ENCODE measurements at places on chromosomes 1 and 21.

DNA sequence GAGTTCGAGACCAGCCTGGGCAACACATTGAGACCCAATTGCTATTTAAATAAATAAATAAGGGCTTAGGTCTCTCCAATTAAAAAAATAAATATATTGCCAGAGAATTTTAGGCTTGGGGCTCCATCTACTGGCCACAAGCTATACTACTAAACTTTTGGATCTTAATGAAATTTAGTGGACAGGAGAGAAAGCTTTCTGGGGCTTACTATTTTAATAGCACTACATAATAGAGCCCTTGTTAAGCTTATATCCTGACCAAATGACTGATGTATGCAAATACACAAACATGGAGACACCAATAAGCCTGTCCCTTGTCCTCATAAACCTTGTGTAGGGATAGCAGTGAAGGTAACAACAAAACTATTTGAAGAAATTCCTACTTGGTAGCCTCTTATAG lies 18.4 kb downstream of the CCT3 start:
- DNase-seq, result no peak

GRCh38 chr1:68136187-68136586 lies 85.8 kb upstream of the DIRAS3 start:
- no peak for DNase-seq

- peak; percentile 78 for DNase-seq
These were observed 264.2 kb downstream of the GRIK3 start for GRCh38 chr1:36769886-36770830.

DNA sequence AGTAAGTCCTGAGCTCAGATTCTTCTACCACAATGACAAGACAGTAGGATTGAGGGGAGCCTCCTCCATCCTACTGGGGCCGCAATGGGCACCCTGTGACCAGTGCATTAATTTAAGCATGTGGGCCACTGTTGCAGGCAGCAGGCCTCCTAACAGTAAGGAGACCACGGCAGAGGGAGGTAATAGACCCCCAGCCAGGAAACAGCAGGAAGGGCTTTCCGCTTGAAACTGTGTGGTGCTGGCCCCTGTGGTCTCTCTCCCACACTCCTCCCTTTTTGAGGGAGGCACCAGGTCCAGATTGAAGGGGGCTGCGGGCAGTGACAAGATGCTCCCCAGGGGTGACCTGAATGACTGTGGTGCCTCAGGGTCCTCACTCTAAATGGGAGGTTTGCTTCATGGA lies 1.7 kb upstream of the CLDN19 start:
- DNase-seq, result no peak

GRCh38 chr1:44032170-44032790 lies 1.0 kb upstream of the SLC6A9 start:
- no peak for DNase-seq

GRCh38 chr21:34517491-34518245 lies 5.7 kb upstream of the KCNE1 start:
- DNase-seq, result no peak

DNA sequence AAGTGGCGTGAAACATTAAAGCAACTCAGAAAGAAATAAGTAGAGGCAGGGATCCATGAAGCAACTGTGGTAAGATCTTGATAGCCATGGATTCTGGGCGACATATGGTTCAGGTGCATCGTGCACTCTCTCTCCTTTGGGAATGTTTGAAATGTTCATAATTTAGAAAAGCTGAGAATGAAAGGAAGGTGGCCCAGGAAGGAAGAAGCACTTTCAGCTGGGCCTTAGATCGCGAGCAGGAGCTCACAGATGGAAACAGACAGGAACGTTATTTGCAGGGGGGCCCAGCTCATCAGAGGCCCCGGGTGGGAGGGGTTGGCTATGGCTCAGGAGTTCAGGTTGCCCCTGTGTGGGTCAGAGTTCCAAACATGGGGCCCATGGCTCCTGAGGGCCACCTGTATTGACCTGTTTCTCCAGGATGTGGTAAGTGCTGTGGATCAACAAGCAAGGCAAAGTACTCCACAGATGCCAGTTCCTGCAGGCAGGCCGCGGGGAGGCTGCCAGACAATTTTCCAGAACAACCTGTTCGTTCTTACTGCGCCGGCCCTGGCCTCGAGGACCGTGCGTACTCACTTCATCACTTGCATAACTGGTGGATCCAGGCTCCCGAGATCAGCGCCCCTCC lies 253.2 kb downstream of the TOMM20 start:
- no peak for DNase-seq

DNA sequence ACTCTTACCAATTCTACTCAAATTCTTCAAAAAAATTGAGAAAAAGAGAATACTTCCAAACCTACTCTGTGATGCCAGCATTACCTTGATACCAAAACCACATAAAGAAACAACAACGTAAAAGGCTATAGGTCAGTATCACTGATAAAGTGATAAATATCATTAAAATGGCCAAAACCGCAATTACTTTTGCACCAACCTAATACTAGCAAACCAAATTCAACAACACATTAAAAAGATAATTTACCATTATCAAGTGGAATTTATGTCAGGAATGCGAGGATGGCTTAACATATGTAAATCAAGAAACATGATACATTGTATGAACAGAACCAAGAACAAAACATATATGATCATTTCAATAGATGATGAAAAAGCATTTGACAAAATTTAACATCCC lies 7.0 kb downstream of the SPAG17 start:
- DNase-seq, result no peak

- peak; percentile 60 for DNase-seq
These were observed 64.4 kb upstream of the GJA5 start for GRCh38 chr1:147824798-147825197.

- peak; percentile 20 for DNase-seq
These were observed 333.8 kb upstream of the PTBP2 start for GRCh38 chr1:96387785-96388184.

GRCh38 chr1:82284213-82284612 lies 483.5 kb downstream of the ADGRL2 start:
- no peak for DNase-seq

DNA sequence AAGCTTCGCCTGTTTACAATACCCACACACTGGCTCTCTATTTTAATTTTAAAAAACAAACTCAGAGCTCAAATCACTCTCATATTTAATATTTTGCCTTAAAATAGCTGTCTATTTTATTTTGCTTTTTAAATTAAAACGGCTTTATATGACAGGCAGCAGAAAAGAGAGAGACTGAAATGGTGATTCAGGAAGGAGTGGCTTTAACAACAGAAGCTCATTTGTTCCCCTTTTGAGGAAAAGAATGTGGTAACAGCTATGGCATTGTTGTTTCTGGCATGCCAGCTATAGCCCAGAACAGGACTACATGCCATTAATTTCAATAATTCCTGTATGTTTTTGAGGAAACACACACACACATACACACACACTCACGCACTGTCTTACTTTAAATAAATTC lies 234.2 kb upstream of the PTBP2 start:
- DNase-seq, result no peak

DNA sequence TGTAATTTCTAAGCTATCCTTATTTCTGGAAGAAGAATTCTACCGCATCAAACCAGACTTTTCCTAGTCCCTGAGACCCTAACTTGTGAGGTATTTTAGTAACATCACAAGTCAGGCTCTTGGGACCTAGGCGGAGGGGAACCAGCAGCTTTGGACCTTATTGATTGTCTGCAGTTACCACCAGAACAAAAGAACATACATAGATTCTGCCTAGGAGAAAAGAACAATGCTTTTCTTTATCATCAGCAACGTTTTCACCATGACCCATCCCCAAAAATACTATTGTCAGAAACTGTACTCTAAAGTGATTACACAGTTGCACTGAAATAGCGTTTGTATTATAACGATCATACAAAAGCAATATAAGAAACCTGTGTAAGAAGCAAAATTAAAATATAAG lies 860.4 kb downstream of the USP25 start:
- DNase-seq, result no peak

DNA sequence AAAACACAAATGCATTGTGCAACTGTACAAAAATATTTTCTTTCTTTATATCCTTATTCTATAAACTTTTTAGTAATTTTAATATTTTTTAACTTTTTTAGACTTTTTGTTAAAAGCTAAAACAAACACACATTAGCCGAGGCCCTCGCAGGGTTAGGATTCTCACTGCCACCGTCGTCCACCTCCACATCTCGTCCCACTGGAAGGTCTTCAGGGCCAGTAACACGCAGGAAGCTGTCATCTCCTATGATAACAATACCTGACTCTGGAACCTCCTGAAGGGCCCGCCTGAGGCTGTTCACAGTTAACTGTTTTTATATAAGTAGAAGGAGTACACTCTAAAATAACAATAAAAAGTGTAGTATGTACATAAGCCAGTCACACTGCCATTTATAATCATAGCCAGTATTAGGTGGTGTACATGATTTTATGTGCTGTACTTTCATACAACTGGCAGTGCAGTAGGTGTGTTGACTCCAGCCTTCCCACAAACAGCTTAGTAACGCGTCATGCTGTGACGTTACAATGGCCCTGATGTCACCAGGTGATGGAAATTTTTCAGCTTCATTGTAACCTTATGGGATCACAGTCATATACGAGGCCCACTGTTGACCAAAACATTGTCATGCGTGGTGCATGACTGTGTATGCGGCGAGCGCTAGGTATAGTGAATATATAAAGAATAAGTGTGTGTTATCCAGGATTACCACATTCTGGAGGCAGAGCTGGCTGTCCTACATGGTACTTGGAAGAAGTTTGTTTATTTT lies 8.8 kb downstream of the TFF2 start:
- DNase-seq, result no peak

DNA sequence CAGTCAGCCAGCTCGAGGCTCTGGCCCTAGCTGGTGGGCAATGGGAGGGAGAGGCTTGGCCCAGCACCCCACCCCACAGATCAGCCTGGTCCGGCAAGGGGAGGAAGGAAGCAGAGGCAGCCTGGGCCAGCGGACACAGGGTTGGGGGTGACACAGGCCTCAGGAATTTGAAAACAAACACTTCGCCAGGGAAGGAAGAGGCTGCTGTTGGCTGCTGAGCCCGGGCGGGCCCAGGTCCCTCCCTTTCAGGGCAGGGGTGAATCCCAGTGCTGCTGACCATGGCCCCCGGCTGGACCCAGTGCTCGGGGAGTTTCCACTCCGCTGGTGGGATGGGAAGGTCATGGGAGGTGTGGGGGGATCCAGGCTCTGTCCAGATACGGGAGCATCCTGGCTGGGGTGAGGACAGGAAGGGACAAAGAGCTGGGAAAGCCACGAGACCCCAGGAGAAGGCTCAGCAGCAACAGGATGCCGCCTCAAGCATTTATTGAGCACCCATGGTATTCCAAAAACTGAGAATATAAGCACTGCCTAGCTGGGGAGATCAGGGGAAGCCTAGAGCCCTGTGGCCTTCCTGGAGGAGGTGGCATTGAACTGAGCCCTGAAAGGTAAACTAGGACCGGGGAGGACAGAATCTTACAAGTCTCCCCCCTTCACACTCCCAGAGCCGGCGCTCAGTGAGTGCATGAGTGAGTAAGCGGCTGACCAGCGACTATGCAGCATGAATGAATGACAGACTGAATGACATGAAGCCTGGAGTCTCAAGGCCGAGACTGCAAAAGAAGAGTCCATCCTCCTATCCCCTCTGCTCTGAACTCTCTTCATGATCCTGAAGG lies 26.2 kb upstream of the EPHA2 start:
- no peak for DNase-seq

DNA sequence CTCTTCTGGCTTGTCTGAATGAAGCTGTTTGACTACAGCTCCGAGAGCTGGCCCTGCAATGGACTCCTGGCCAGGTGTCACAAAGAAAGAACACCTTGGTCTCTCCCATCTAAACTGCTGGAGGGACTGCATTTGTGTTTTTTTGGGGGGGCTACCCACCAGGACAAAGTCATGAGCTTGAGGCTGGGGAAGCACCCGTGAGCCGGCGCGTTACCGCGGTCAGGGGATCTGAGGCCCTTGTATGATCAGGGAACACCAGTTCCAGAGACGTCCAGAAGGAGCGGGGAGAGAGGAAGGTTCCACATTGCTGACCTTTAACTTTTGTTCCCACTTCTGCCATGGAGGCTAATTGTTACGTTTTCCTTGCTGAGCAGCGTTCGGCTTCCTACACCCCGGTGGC lies 84.5 kb upstream of the C1orf174 start:
- DNase-seq, result no peak

DNA sequence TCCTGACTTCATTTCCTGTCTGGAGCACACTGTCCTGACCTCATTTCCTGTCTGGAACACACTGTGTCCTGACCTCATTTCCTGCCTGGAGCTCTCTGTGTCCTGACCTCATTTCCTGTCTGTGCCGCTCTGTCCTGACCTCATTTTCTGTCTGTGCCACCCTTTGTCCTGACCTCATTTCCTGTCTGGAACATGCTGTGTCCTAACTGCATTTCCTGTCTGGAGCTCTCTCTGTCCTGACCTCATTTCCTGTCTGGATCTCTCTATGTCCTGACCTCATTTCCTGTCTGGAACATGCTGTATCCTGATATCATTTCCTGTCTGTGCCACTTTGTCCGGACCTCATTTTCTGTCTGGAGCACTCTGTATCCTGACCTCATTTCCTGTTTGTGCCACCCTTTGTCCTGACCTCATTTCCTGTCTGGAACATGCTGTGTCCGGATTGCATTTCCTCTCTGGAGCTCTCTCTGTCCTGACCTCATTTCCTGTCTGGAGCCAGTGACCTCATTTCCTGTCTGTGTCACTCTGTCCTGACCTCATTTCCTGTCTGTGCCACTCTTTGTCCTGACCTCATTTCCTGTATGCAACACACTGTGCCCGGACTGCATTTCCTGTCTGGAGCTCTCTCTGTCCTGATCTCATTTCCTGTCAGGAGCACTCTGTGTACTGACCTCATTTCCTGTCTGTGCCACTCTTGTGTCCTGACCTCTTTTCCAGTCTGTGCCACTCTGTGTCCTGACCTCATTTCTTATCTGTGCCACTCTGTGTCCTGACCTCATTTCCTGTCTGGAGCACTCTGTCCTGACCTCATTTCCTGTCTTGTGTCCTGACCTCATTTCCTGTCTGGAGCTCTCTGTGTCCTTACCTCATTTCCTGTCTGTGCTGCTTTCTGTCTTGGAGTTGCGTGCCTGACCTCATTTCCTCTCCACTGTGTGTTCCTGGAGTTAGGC lies 27.6 kb downstream of the SKI start:
- DNase-seq, result no peak

DNA sequence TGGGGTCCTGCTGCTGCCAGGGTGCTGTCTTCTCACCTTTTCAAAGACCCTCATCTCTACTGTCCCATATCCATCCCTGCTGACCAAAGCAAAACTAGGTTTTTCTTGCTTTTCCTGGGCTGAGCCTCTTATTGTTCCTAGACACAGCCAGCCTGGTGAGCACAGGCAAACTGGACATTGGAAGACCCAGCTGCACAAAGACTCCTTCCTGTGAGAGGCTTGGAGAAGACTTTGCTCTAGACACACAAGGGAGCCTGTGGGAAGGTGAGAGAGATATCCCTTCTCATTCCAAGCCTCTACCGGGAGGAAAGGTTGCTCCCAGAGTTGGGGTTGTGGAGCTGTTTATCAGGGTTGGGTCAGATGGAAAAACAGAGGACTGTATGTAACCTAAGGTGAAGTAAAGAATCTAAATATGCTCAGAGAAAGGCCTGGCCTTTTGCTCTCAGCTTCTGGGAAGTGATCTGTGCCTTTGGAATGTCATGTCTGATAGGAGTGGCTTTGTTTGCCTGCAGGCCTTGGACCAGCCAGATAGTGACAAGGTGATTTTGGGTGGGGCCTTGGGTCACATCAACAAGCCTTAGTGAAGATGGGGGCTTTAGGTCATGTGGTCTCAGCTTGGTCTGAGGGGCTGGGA lies 87.6 kb upstream of the RUNX1 start:
- DNase-seq, result no peak

GRCh38 chr1:243413431-243414151 lies 157.8 kb downstream of the SDCCAG8 start:
- DNase-seq, result no peak

Data from WERI-Rb-1 (cell line).